ENCODE measurements at places on chromosomes 4 and X. TPM values are rescaled to one million over a fixed set of nuclear protein-coding genes. Genes with fewer than 3 reads are reported as not detected.

Gene YIPF7
- total RNA-seq = not detected

Gene SHROOM3
- 27.7 TPM for total RNA-seq

Gene CAPN6
- total RNA-seq = 0.16 TPM

Gene NDNF
- total RNA-seq = 11.8 TPM

Gene TMPRSS11A
- not detected for total RNA-seq

Gene C1QTNF7
- total RNA-seq = 0.16 TPM

Gene FAM241A
- 1.9 TPM for total RNA-seq

Gene HAUS3
- 10.7 TPM for total RNA-seq
